T follicular helper cell (primary cell): ENCODE measurements at places on chromosomes 2 and 18.
A peak's percentile ranks its signal among the peaks of the same experiment; 100 is the strongest.

DNA sequence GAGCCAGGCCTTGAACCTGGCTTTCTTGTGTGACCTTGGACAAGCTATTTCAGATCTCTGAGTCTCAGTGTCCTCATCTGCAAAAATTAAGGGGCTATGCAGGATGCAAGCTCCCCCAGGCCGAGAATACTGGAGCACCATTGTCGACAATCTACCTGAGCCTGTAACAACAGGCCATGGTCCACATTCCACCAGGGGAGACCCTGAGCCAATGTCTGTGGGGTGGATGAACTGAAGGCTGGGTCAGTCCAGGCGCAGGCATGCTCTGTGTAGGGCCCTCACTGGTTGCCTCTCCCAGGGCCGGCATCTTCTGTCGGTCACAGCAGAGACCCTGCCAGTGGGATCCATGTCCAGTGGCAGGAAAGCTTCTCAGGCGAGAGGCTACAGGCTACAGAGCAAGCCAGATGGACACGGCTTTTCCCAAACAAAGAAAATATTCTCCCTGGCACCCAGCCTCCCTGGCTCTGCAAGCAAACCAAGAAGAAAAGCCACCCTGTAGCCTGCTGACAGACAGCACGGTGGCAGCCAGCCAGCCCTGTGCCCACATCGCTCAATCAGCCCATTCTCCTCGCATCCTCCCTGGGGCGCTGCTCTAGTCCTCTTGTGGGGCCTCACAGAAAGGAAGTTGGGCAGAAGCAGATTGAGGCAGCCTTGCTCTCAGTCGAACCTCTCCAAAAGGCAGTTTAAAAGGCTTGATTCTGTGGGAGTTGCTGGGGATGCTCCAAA, 48.7 kb upstream of the FZD7 start:
- DNase-seq = no peak

DNA sequence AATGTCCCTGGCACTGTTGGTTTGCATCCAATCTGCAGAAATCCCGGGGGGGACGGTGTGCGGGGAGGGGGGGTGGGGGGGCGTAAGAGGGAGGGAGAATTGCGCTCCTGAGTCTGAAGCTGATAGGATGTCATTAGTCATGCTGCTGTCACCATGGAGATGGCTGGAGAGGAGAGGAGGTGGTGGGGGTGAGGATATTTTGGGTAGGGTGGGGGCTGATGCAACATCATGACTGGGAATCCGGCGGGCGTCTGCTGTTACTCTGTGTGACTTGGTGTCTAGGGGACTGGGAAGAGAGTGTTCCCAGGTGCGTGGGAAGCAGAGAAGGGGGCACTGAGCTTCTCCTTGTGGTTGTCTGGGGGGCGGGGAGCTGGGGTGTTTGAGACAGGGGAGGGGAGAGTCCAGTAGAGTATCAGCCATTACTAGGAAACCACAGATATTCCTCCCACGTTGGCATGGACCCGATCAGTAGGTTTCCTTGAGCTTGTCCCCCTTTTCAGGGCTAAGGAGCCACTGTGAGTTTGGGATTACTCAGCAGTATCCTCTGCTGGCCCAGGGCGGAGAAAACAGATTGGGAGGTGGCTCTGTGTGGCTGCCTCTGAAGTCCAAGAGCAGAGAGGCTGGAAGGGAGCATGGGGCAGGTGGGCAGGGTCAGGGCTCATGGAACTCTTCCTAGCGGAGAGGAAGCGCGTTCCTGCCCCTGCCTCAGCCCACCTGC, 18.9 kb downstream of the TET3 start:
- DNase-seq = no peak

GRCh38 chr18:59468821-59469220, 109.8 kb upstream of the LMAN1 start:
- no peak for DNase-seq

DNA sequence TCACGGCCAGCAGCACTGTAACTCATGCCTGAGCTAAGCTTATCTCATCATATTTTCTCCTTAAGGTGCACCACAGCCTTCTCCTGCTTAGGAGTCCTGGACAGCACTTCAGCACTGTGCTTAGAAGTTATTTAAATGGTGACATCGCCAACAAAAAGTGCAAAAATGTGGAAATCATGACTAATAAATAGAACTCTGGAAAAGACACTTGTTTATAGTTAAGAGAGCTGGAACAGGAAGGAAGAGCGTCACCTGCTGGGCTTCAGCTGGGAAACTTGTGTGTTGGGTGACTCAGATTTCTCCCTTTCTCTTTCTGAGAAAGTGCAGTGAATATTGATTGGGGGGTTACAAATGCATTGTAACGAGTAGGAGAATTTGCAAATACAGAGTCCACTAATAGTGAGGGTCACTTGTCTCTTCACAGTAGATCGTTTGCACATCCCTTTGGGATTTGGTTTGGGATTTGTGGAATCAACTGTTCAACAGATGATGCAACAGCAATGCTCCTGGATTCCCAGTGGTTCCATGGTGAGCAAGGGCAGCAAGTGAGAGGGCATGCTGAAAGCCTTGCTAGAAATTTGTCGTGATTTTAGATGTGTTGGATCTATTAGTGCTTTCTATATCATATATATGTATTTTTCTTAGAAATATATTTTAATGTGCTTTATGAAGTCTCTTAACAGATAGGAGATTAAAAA, 84.2 kb downstream of the DOK6 start:
- no peak for DNase-seq

DNA sequence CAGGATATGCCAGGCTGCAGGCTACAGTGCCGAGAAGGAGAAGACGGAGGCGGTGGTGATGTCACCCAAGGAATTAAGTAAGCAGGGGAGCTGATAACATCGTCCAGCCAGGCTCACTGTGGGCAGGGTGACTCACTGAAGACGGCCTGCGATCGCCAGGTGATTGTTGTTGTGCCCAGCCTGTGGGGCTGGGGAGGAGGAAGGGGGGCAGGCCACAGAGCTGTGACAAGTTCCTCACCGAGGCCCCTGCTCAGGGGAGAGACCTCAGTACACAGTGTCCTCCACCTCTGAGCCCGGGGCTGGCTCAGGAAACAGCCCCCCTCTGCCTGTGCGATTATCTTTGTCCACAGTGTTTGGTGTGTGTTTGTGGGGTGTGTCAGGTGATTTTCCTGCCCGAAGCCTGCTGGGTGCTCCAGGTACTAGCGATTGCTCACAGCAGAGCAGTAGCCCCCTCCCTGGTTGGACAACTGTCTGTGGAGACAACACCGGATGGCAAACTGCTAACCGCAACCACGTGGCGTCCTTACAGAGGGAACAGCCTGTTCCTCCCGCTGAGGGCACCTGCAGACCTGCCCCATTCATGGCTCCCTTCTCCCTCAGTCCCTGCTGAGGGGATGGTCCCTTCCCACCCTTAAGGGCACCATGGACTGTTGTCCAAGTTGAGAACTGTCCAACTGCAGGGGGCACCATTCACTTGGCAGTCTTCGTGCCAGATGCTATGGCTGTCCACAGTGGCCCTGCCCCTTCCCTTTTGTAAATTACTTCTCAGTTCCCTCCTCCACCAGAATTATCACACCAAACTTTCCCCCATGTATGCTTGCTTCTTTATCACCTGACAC, 95.1 kb downstream of the ZFP36L2 start:
- peak; percentile 69 for DNase-seq

DNA sequence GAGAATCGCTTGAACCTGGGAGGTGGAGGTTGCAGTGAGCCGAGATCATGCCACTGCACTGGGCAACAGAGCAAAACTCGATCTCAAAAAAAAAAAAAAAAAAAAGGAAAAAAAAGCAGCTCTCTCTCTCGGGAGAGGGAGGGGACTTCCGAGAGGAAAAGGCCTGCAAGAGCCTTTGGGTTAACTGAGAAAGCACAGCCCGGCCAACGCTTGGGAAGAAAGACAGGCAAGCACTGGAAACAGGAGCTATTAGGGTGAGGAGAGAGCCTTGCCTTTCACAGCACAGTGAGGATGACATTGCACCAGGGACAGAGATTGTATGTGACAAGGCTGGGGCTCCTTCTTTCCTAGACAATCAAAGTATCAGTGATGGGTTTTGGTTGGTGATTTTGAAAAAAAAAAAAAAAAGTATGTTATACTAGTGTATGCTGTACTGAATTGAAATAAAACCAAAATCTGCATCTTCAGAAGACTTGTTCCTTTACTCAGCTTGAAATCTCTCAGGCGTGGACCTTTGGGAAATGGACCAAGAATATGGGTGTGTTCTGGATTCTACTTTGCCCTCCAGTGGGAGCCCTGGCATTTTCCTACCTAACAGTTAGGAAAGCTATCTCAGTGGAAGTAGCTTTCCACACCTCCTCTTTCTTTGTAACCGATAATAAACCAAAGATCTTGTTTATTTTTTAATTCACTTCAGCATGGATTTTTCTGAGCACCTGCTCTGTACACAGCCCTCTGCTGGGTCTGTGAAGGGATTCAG, 16.7 kb downstream of the SRSF7 start:
- no peak for DNase-seq

- no peak for DNase-seq
Observed at GRCh38 chr2:219106251-219106650, 45.5 kb upstream of the IHH start.

GRCh38 chr18:35136248-35136647, 95.0 kb downstream of the MAPRE2 start:
- DNase-seq = no peak

DNA sequence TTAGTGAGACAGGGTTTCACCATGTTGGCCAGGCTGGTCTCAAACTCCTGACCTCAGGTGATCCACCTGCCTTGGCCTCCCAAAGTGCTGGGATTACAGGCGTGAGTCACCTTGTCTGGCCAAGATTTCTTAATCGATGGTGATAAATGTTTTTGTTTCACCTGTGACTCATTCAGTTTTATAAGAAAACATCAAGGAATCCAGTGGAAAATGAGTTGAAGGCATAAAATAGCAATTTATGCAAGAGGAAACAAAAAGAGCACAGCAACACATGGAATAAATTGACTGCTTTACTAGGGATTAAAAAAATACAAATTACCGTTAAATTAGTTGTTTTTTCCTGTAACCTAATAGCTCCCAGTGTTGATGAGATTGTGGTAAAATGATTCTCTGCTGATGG, 80.2 kb downstream of the CDK15 start:
- no peak for DNase-seq

- DNase-seq = no peak
Observed at GRCh38 chr2:63751901-63752300, 89.8 kb upstream of the UGP2 start.

- DNase-seq = no peak
Observed at GRCh38 chr2:120283649-120284048, 31.0 kb downstream of the RALB start.

GRCh38 chr2:181054843-181055242, 74.4 kb downstream of the UBE2E3 start:
- DNase-seq = no peak

DNA sequence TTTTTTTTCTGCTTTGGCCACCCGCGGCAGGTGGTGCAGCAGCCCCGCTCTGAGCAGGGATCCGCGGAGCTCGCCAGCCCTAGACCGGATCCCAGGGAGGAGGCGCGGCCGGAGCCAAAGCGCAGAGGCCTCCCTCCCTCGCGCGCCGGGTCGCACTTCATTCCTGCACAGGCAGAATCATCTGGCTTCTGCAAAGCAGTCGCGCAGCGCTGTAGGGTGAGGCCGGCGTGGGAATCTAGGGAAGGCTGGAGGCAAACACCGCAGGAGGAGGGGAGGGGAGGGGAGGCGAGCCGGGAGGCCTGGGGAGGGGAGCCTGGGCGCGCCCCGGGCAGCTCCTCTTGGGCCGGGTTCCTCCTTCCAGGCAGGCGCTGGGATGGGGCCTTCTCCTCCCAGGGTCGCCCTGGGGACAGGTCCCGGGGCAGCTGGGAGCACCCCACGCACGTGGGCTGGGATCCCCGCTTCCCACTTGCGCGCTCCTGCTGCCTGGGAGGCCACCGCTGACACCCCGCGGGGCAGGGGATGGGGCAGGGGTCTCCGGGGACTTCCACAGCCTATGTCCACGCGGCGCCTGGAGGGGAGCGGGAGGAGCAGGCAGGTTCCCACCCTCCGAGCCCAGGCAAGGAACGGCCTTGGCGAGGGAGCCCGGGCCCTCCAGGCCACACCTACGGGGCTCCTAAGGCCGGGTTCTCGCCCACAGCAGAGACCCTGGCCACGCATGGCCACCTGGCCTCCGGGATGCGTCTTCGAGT, 45.0 kb downstream of the MBP start:
- no peak for DNase-seq

- no peak for DNase-seq
Observed at GRCh38 chr2:180367815-180368214, 360.7 kb upstream of the CWC22 start.

GRCh38 chr18:5914016-5914415, 18.7 kb upstream of the TMEM200C start:
- DNase-seq = no peak

GRCh38 chr2:10741139-10741538, 19.7 kb downstream of the ATP6V1C2 start:
- DNase-seq = no peak

DNA sequence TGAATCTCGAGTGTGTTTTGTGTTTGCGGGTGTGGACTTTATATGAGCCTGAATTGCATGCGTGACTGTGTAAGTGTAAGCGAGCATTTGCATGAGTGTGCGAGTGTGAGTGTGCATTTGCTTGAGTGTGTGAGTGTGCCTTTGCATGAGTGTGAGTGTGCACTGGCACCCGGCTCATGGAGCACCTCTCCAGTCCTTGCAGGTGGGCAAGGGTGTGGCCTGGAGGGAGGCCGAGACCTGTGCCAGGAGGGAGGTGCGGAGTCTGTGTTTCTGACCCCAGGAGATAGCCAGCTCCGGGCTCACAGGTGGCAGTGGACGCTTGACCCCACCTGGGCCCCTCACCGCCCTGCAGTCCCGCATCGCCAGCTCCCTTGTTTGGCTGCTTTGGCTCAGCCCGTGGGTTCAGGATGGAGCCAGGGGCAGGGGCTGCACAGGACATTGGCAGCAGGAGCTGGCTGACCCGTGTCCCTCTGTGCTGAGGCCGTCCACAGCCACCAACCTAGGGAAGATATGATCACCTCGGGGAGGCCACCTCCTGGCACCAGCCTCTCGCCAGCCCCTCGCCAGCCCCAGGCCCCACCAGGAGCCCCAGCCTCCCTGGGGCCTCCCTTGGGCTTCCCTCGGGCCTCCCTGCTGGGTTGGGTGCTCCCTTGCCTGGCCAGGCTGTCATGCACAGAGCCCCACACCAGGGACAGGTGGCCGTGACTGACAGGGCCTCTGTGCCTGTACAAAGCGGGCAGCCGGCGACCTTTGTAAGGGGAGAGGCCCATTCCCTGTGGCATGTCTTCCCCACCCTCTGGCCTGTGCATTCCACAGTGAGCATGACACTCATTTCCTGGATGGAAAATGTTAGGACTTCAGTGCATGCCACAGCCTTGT, 81.6 kb downstream of the PTGR3 start:
- DNase-seq = no peak

GRCh38 chr2:98027538-98027937, 31.8 kb upstream of the TMEM131 start:
- DNase-seq = no peak

DNA sequence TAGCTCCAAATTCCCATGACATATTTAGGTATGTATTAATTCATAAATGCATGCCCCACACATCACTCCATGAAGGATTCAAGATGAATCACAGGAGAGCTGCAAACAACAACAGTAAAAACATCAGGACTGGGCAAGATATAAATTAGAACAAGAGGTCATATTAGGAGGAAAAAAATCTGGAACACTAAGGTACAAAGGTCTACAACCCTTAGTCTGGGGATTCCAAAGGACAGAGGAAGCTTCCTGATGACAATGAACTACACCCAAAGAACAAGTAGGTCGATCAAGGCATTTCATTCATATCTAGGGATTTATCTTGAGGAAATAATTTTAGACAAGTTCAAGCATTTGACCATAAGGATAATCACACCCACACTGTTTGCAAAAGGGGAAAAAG, 14.5 kb downstream of the VPS4B start:
- DNase-seq = no peak
